ENCODE measurements at places on chromosomes 11 and 22. TPM values are rescaled to one million over a fixed set of nuclear protein-coding genes. Genes with fewer than 3 reads are reported as not detected.

The ANKRD13D gene
- total RNA-seq: 24.8 TPM

The MAP6 gene
- total RNA-seq: 0.26 TPM

The OR5D13 gene
- total RNA-seq: not detected

The LRRC74B gene
- not detected for total RNA-seq

The HPX gene
- 0.25 TPM for total RNA-seq

The POU2AF3 gene
- not detected for total RNA-seq
